ENCODE measurements at places on chromosomes 2 and 18.

- DNase-seq, result no peak
Observed at GRCh38 chr18:23992089-23992940, 22.2 kb upstream of the TTC39C start.

DNA sequence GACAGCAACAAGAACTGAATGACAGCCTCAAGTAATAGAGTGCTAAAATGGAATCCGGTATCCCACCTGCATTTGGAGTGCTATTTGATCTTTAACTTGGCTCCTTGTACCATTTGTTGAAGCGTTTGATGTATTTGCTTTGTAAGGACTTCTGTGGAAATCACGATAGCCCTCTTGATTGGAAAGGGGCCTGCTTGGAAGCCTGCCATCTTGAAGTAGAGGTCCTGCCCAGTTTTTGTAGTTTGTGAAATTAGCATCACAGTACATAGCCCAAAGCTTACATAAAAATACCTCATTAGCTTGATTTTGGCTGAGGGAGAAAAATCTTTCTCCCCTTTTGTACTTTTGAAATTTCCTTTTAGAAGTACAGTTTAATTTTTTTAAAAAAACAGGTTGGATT is 2.7 kb downstream of the CDCA7 start:
- DNase-seq, result no peak

- no peak for DNase-seq
Observed at GRCh38 chr18:5388896-5389295, 93.4 kb upstream of the ZBTB14 start.

- DNase-seq, result no peak
Observed at GRCh38 chr2:197539734-197540133, 23.9 kb downstream of the MOB4 start.

GRCh38 chr2:163626639-163627109 is 109.1 kb downstream of the FIGN start:
- no peak for DNase-seq

DNA sequence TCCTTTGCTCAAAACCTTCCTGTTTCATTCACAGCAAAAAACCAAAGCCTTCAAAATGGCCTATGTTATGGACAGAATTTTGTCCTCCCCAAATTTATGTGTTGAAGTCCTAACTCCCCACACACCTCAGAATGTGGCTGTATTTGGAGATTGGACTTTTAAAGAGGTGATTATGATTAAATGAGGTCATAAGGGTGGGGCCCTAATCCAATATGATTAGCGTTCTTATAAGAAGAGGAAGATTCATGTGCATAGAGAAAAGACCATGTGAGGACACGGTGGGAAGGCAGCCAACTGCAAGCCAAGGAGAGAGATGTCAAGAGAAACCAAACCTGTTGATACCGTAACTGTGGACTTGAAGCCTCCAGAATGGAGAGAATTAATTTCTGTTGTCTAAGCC is 4.6 kb upstream of the ZNF638 start:
- no peak for DNase-seq

- no peak for DNase-seq
Observed at GRCh38 chr2:79721966-79722365, 209.1 kb downstream of the CTNNA2 start.

DNA sequence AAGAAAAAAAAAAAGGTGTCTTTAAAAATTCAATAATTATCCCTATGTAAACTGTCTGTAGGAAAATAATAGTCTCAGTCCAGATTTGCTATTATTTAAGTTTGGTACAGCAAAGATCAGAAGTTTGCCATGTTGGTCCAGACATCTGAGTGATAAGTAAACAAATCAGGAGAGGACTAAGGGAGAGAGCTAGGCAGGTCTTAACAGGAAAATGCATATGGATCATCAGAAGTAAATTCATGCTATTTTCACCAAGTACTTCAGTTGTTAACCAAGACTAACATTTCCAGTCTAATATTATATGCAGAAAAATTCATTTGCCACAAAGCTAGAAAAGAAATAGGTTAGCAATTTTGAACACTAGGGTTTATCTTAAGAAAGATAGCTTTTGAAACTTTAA is 95.0 kb upstream of the STK17B start:
- no peak for DNase-seq
